Activated CD4-positive, alpha-beta T cell treated with anti-CD3 and anti-CD28 coated beads, Interleukin-2, amount 50 U/mL, for 24 hours (primary cell): ENCODE measurements at places on chromosomes 5 and 9.

- DNase-seq, result no peak
Measured at GRCh38 chr9:121852651-121853616, 201.5 kb downstream of the DAB2IP start.

GRCh38 chr9:109190151-109190550 is 23.1 kb upstream of the FRRS1L start:
- no peak for DNase-seq

DNA sequence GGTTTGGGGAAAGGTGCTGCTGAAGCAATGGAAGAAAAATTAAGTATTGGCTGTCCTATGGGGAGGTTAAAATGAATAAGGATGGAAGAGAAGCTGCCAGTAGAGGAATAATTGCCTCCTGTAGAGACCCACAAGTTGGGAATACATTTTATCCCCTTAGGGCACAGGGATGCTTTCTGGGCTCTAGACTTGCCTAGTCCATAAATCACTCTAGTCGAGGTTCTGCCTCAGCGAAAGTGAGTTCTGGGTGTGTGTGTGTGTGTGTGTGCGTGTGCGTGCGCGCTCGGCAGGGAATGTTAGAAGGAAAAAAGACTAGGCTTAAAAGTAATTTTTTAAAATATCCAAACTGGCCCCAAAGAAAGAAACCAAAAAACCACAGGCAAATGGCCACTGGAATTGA is 291.6 kb downstream of the DOCK8 start:
- no peak for DNase-seq

DNA sequence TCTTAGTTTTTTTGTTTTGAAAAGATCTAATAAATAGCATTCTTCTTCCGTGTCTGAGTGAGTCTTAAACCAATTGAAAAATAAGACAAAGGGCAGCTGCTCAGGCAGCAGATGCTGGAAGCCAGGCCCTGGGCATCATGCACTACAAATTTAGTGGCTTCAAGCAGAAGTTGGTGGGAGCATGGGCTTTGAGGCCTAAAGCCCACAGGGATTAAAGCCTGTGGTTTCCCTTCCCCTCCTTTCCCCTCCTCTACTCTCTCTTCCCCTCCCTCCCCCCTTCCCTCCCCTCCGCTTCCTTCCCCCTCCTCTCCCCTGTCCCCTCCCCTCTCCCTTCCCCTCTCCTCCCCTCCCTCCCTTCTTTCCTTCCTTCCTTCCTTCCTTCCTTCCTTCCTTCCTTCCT is 20.1 kb upstream of the KIF4B start:
- DNase-seq, result no peak

- DNase-seq, result no peak
Measured at GRCh38 chr5:123211084-123211483, 122.0 kb downstream of the PRDM6 start.

DNA sequence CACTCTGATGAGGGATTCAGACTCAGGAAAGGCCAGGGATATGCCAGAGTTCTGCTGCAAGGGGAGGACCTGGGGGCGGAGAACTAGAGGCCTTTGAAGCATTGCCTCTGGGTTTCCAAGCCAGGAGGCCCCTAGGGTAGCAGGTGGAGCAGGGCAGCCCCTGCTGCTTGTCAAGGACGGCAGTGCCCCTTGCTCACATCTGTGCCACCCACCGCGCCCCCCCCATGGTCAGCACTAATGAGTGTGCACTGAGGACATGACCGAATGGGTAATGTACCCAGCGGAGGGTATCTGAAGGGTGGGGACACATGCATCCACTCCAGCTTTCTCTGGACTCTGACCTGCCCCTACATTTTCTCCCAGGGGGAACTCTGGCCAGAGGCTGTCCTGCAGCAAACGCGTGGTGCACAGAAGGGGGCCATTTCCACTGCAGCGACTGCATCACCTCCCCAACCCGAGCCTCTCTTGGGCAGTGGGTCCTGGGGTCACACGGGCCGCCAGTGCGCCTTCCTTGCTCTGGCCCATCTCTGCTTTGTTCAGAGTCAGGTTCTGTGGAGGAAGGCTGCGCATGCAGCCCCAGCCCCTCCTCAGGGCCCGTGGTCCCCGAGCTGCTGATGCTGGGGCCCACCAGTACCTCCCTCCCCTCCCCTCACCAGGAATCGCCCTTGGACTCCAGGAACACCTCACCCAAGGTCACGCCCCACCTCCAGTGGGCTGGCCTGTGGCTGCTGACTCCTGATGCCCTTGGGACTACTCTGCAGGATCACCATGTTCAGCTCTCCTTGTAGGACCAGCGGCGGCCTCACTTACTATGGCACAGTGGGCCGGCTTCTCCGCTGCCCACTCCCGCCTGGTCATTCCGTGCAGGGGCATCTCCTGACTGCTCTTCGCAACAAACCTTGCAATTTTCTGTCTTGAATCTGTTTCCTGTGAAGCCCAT is 31.2 kb downstream of the STC2 start:
- no peak for DNase-seq

GRCh38 chr5:134245101-134245604 is 19.3 kb upstream of the PPP2CA start:
- no peak for DNase-seq

DNA sequence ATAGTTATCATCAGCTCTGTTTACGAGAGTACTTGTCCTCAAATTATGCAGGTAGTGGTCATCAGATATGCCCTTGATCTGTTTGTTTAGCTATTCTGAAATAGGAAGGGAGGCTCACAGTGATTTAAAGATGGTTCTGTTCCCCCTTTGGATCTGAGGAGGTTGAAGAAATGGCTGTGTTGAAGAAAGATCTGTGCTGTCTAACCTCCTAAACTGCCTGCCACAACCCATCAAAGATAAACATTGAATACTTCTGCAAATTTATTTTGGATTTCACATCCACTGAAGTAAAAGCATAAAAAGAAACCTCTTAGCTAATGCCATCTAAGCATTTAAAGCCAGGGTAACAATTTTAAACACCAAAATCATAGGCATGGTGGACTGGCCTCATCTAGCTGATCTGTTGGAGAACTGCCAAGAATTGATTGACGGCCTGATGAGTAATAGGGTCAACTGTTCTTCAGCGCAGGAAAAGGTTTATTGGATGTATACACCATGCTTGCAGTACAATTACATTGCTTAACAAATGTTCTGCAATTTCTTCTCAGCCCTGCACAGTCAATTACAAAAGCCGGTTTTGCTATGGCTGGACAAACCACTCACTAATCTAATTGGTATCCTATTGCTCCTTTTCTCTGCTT is 97.6 kb downstream of the SEMA6A start:
- no peak for DNase-seq

GRCh38 chr5:55702598-55703345 is 9.4 kb downstream of the SLC38A9 start:
- no peak for DNase-seq

GRCh38 chr5:129271308-129271707 is 176.8 kb downstream of the ISOC1 start:
- no peak for DNase-seq

GRCh38 chr5:148085977-148086705 is 22.4 kb downstream of the SPINK5 start:
- no peak for DNase-seq

DNA sequence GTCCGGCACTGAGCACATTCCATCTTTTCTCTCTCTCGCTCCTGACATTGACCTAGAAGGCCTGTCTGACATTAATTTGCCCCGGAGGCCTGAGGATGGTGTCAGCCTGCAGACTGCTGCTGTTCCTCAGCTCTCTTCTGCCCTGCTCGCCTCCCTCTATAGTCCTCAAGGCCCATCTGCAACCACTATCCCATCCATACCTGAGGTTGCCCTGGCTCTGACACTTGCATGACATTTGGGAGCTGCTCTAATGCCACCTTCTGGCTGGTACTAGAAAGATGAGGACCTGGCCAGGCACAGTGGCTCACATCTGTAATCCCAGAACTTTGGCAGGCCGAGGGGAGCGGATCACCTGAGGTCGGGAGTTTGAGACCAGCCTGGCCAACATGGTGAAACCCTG is 38.6 kb upstream of the GGTA1 start:
- DNase-seq, result no peak

GRCh38 chr9:121689461-121690157 is 38.2 kb downstream of the DAB2IP start:
- DNase-seq, result no peak

DNA sequence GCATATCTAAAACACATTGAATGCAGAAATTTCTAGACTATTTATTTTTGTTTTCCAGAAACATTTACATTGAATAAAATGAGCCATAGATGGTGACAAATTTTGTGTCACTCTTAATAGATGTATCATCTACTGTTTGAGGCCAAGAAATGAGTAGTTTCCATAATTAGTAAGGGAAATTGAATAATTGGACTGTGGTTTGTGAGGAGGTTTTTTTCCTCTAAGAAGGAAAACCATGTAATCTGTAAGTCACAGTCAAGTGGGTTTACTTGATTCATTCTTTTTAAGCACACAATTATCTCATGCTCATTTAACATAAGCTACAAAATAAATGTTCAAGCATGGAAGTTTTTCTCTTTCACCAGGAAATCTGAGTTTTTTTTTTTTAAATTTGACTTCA is 876.4 kb downstream of the NR2F1-AS1 start:
- DNase-seq, result no peak

DNA sequence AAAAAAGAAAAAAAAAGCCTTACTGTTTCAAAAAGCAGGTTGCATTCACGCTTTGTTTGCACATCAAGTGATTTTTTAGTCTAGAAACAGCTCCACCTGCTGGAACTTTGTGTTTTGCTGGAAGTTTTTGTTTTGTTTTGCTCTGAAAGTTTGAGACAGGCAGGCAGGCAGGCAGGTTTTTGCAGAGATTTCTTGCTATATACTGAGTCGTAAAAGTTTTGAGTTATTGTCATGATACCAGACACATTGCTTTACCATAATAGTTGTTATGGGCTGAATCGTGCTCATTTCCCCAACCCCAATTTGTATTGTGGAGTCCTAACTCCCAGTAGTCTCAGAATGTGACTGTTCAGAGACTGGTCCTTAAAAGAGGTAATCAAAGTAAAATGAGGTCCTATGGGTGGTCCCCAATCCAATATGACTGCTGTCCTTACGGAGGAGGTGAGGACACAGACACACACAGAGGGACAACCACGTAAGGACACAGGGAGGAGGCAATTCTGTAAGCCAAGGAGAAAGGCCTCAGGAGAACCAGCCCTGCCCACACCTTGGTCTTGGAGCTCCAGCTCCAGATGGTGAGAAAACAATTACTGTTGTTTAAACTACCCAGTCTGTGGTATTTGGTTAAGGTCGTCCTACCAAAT is 20.9 kb downstream of the OR2Y1 start:
- no peak for DNase-seq

DNA sequence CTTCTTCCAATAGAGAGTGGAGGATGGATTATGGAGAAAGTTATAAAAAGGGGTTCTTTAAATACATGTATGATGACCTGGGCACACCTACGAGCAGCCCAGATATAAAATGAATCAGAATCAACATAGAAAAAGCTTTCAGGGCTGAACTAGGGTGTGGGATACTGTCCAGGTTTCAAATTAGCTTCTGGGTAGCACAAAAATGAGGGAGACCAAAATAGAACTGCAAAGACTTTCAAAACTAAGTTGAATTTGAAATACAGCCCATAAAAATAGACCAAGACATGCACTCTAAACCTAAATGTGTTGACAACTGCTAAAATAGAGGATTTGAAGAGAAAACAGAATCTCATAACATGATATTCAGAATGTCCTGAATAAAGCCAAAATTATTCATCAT is 17.0 kb downstream of the ZNF484 start:
- no peak for DNase-seq

DNA sequence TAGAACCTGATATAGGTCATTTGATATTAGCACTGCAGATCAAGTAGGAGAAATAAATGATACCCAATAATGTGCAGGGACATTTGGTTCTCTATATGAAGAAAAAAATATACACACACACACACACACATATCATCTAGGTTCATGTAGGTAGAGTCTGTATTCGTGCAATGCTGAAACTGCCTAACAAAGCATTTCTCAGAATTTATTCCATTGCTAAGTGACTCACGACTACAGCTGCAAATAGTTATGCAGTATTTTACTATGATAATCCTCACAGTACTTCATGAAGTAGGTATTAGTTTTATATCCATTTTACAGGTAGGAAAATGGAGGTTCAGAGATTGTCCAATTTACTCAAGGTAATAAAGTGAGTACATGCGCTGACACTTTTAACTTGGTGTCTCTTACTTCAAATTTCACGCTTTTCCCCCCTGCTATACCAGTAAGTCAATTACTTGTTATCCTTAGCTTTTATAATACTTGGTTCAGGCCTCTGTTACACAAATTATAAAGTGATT is 2.4 kb downstream of the GIN1 start:
- no peak for DNase-seq

DNA sequence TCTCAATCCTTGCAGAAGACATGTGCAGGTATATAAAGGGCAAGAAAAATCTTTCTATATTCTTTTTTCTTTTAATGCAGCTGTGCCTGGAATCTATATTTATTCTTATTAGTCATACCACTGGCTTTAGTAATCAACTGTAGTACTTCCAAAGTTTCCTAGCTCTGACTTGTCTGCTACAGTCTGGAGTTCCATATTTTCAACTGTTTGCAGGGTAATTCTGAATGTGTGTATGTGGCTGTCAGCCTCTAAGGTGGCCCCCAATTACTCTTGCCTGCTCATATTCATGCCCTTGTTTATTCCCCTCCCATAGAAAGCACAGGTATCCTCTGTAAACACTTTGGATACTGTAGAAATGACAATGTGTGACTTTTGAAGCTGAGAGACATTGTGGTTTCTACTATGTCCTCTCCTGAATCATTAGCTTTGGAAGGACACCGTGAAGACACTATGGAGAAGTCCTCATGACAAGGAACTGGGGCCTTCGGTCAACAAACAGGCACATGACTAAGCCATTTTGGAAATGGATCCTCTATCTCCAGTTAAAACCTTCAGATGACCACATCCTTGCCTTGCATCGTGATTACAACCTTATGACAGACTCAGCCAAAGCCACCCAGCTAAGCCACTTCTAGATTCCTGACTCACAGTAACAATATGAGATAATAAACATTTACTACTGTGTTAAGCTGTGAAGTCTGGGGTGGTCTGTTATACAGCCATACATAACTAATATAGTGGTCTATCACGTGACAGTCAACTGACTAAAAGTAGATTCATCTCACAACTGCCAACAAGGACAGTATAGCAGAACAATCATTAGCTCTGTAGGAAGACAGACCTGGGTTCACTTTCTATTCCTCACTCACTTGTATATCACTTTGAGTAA is 49.5 kb upstream of the SUSD1 start:
- no peak for DNase-seq

GRCh38 chr5:154284433-154284832 is 93.9 kb downstream of the GALNT10 start:
- DNase-seq, result no peak

DNA sequence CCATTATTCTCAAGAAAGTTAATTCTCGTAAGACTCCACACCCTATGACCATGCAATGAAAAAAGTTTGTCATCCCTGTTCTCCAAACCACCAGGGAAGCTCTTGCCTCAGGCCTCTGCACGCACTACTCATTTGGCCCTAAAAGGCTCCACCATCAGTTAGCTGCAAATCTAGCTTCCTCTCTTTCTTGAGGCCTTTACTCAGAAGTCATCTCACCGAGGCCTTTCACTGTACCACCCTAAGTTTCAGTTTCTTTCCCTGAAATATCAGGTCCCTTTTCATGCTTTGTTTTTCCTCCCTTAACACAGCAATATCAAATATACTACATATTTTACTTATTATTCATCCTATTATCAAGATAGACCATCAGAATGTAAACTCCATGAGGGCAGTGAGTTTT is 39.1 kb downstream of the OXCT1 start:
- no peak for DNase-seq
